ENCODE measurements at places on chromosomes 4 and X.

DNA sequence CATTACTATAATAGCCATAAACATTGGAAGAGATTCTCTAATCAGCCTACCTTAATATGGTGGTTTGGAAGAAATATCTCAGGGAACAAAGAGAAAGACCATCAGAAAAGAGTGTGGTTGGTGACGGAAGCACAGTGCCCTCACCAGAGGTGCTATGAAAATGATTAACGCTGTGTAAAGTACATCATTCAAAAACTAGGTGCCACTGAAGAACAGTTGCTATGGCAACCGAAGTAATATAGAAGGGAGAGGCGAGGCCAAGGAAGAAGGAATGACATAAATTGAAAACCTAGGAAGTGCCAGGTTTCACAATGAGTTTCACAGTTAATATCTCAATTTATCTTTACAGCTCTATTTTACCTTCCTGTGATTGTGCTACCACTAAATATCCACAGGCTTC lies 57.0 kb upstream of the ARSJ start:
- no peak for DNase-seq

DNA sequence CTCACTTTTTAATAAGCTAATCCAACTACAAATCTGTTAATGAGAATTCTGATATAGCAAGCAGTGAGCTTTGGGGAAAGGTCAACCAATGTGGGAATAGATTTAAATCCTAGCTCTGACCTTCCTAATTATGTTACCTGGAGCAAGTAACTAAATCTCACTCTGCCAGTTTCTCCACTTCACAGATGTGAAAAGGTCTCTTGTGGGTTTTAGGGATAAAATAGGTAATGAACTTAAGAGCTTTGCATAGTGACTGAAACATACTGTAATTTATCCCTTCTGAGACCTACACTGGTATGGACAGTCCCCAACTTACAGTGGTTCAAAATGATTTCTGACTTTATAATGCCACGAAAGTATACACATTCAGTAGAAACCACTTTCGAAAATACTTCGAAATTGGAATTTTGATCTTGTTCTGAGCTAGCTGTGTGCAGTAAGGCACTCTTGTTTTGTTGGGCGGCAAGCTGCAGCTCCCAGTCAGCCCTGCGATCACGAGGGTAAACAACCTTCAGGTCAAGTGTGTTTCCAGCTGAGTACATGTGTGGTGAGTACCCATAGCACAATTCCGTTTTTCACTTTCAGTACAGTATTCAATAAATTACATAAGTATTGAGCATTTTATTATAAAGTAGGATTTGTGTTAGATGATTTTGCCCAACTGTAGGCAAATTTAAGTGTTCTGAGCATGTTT lies 93.7 kb downstream of the ADGRL3 start:
- DNase-seq: no peak

GRCh38 chr4:5198656-5199541 lies 147.6 kb downstream of the STK32B start:
- no peak for DNase-seq

DNA sequence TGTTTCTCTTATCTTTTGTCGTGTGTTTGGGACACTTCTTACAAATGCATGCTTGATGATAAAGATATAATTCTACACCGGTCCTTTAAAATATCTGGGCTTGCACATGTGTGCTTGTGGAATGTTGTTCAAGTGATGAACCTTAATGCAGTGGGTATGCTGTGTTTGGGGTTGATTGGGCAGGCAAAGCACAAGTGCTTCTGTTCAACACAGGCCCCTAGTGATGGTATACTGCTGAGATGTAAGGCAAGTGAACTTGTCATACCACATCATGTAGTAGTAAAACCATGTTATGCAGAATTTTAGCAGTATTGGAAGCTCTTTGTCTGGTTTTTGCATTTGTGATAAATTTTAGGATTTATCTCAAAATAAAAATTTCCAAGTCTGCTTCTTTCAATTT lies 23.9 kb downstream of the TBC1D19 start:
- no peak for DNase-seq

DNA sequence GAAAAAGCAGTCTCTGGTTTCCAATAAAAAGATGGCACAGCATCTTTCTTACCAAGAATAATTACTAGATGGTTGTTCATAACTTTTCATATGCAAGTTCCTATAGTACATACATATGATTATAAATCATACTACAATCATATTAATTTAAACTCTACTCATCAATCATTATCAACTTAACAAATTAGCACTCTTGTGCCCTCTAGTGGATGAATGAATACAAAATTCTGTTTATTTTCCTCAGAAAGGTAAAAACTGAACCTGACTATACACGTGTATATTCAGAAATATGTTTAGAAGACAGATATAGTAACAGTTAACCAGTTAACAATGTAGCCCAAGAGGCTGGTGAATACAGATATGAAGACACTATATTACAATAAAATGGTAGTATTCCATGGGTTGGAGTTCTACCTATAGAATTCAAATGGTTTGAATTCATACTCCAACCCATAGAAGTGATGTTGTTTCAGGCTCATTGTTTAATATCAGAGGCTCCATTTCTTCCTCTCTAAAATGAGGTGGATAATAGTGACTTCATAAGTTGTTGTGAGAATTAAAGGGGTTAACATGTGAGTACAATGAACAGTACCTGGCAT lies 100.0 kb downstream of the ADAMTS3 start:
- DNase-seq: no peak

DNA sequence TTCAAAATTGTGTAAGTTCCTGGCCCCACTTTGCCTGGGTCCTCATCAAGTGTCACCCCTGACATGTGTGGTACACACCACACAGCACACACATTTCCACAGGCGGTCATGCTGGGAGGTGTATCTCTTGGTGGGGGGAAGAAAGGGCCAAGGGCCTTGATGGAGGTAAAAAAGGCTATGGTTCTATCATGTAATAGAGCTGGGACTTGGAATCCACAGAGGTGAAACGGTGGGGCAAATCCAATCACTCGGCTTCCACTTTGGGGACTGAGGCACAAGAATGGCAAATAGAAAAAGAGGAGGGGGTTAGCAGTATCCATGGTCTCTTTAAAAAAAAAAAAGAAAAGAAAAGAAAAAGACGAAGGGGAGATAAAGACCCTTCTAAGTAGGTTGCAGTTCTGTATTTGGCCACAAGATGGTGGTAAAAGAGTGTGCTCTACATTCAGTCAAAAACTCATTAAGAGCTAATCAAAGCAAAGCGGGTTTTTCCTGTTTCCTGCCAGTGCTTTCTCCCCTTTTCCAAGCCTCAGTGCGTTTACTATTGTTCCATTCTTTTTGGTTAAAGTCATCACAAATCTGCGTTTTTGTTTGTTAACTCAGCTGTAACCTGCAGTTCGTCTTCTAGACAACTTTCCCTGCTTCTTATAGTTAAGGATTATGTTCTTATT lies 37.0 kb upstream of the ATP6AP2 start:
- no peak for DNase-seq

DNA sequence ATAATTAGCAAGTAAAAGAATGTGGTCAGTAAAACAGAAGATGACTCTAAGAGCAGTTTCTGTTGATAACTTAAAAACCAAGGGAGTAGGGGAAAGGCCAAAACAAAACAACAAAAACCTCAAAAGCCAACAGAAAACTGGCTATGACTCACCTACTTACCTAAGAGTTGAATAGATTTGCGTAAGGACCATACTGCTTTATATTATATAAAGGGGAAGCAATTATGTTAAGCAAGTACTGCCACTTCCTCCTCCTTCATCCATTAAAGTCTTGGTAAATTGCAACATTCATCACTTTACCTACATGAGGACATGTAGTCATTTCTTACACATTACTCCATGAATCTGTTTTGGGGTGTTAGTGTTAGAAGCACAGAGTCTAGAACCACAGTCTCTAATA lies 85.9 kb upstream of the FAM47A start:
- no peak for DNase-seq

DNA sequence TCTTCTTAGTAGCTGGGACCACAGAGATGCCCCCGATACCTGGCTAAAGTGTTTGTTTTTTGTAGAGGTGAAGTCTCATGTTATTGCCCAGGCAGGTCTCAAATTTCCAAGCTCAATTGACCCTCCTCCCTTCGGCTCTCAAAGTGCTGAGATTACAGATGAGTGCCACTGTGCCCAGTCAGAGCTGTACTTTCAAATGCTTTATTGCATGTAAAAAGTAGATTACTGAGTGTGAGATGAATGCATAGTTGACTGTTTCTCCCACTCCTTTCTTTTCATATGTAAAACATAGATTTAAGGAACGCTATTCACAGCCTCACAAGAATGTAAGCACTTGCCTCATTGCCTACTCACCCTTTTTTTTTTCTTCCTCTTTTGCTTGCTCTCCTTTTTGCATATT lies 984.4 kb upstream of the PABPC4L start:
- no peak for DNase-seq

DNA sequence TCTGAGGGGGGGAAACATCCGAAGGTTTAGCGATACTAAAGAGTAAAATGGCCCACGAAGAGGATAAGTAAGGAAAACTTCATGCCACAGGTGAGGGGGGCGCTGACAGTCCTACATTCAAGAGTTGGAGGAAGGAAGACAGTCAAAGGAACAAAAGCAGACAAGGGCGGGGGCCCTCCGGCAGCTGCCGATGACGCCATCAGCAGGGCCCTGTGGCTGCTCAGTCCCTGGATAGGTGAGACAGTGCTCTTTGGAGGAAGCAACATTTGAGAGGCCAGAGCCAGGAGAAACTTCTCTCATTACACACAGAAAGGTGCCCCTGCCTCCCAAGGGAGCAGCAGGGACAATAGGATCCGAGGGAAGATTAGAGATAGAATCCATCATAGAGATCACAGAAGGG lies 41.5 kb downstream of the RAB40AL start:
- DNase-seq: no peak

GRCh38 chrX:151938172-151938571 lies 25.5 kb downstream of the MAGEA4 start:
- DNase-seq: no peak

GRCh38 chr4:20085156-20085555 lies 166.5 kb upstream of the SLIT2 start:
- DNase-seq: no peak

DNA sequence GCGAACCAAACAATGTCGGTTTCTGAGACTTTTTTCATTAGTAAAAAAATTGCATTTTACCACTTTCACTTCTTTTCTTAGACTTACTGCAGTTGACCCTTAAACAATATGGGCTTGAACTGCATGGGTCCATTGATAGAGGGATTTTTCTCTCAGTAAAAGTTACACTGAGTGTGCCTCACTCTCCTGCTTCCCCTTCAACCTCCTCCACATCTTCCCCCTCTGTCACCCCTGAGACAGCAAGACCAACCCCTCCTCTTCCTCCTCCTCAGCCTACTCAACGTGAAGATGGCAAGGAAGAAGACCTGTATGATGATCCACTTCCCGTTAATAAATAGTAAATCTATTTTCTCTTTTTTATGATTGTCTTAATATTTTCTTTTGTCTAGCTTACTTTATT lies 43.4 kb downstream of the TEC start:
- DNase-seq: no peak

- DNase-seq: no peak
Observed at GRCh38 chr4:122784261-122784660, 42.4 kb upstream of the FGF2 start.

DNA sequence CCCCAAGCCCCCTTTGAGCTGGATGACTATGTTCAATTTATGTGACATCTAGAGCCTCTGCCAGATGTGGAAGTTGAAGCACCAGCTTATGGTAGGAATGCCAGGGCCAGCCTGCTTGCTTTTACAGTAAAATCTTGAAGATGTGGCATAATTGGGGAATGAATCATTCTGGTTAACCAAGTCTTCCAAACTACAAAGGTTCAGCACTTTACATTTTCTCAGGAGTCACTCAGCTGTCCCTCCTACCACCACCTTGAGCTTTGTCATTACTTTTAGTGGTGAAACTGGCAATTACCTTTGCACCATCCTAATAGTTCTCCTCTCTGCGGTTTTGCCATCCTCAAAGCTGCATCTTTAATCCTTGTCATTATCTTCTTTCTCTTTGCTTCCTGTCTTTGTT lies 172.2 kb downstream of the HS6ST2 start:
- DNase-seq: no peak

DNA sequence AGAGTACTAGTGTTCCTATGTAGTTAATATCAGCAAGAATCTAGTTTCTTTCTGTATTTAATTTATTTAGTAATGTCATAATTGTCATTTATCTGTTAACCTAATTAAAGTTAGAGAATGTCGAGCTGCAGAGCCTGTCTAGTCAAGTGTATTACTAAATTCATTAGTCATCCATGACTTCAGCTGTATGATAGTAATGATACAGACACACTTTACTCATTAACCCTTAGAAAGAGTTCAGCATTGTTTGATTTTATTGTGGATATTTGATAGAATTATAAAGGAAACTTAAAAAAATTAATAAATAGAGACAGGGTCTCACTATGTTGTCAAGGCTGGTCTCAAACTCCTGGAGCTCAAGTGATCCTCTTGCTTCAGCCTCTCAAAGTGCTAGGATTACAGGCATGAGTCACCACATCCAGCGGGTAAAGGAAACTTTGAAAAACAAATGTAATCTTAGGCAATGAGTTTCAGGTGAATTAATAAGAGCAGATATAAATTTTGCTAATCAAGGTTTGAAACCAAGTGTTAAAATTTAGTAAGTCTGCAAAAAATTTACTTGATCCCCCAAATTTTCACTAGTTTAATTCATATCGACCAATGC lies 110.6 kb downstream of the ANK2 start:
- no peak for DNase-seq

- no peak for DNase-seq
Observed at GRCh38 chr4:7169134-7169533, 23.2 kb upstream of the SORCS2 start.

- DNase-seq: no peak
Observed at GRCh38 chr4:25484243-25484721, 107.2 kb downstream of the ANAPC4 start.

DNA sequence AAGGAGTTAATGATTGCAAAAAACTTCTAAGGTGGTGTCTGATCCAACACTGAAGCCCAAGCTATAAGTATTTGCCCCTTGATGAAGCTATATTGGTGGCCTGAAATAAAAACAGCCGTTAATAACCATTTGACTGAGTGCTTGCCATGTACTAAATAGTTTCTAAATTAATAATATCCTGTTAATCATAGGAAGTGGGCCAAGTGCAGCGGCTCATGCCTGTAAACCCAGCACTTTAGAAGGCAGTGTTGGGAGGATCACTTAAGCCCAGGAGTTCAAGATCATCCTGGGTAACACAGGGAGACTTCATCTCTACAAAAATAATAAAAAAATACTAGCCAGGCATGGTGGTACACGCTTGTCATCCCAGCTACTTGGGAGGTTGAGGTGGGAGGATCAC lies 8.3 kb downstream of the NDP start:
- DNase-seq: no peak

GRCh38 chrX:153768311-153769157 lies 4.5 kb downstream of the PLXNB3 start:
- DNase-seq: no peak

All from stimulated activated CD8-positive, alpha-beta memory T cell treated with anti-CD3 and anti-CD28 coated beads, Interleukin-2, amount 100 ng/mL, for 48 hours (primary cell).